ENCODE measurements at places on chromosomes 11 and 22.

GRCh38 chr11:10778217-10778970 is 27.3 kb downstream of the CTR9 start:
- no peak for DNase-seq

GRCh38 chr11:68375766-68376165 is 63.4 kb downstream of the LRP5 start:
- no peak for DNase-seq

GRCh38 chr22:37617431-37617830 is 8.8 kb downstream of the GGA1 start:
- no peak for DNase-seq

- DNase-seq, result no peak
These were observed 46.0 kb downstream of the PPARA start for GRCh38 chr22:46196278-46196677.

DNA sequence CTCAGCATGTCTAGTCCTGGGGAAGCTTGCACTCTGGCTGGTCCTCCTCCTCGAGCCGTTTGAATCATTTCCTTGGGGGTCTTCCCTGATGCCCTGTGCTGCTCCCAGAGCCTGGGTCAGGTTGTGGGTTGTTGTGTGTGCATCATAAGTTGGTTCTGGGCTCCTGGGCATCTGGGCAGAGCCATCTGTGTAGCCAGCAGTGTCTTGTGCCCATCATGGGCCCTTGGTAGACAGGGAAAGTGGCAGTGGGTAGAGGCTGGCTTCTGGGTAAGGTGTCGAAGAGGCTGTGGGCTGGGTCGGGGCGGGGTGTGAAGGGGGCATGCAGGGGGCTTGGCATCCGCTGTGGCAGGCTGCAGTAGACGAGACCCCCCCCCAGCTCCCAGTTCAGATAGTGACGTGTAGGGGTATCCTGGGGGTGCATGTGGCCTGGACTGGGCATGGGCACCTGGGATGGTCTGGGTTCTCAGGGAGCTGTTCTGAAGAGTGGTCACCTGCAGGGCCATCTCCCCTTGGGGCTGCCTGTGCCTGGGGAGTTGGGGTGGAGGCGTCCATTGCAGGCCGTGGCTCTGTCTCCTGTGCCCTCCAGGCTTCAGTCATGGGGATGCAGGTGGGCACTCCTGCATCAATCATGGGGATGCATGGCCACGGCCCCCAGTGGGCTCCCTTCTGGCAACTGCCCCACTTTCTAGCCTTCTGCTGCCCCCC is 7.2 kb upstream of the TRMT2A start:
- DNase-seq, result no peak

DNA sequence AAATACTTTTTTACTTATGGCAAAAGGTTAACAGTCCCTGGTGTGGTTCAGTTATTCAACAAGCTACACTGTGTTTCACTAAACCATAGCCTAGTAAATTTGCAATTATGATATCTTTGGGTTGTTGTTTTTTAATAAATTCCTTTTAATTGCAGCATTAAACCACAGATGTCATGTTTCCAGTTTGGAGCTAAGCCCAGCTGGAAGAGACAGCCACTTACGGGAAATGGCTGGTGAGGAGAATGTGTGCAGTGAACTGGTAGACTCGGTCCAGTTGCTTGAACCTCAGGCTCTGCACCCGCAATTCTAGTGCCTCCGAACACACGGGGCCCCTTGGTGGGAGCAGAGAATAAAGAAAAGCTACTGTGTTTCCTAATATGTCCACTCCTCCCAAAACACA is 70.8 kb downstream of the WNT11 start:
- no peak for DNase-seq

- DNase-seq, result no peak
These were observed 70.7 kb upstream of the AKIP1 start for GRCh38 chr11:8839957-8840945.

- no peak for DNase-seq
These were observed 19.8 kb downstream of the NEFH start for GRCh38 chr22:29499852-29500251.

DNA sequence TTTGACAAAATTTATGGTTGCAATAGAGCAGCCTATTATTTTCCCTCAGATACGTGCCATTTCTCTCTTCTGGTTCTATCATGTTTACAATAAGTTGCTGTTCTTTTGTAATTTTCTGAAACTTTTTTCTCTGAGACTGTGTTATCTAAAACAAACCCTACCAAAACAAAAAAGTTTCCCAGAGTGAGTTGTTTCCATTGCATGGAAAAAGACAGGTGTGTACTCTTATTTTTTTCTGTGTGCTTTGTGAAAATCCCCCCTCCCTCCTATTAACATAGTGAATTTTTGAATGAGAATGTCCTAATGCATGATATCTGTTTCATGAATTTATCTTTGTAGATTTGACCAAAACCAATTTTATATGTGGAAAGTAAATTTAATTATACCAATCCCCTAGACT is 137.6 kb downstream of the DDX10 start:
- DNase-seq, result no peak

DNA sequence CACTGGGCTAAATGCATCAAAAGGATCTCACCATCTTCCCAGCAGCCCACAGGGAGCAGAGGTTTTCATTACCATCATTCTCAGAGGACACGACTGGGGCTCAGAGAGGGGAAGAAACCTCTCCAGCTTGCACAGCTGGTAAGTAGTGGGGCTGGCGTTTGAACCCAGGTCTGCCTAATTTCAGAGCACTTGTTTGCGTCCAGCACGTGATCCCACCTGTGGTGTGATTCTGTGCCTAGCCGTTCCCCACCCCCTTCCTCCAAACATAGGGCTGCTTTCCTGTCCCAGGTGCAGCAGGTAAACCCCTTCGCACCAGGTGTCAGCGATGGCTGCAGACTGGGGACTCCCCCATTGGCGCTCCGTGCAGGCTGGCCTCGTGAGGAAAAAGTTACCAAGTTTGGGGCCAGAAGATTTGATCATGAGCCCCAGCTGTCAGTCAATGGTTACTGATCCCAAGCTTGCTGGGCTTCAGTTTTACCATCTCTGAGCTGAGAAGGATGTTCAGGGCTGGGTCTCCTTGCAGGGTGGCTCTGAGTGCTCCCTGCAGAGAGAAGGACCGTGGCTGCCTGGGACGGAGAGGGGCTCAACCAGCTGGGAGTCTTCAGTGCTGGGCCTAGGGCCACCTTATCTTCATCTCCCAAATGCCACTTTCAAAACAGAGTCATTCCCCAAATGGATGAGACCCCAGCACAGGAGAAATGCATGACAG is 445.6 kb downstream of the TBC1D22A start:
- DNase-seq, result no peak

GRCh38 chr11:47886096-47886495 is 37.9 kb upstream of the NUP160 start:
- DNase-seq, result no peak

- DNase-seq, result no peak
These were observed 729.4 kb downstream of the OPCML start for GRCh38 chr11:132802947-132803346.

- DNase-seq, result no peak
These were observed 83.9 kb downstream of the AMOTL1 start for GRCh38 chr11:94851864-94852636.

DNA sequence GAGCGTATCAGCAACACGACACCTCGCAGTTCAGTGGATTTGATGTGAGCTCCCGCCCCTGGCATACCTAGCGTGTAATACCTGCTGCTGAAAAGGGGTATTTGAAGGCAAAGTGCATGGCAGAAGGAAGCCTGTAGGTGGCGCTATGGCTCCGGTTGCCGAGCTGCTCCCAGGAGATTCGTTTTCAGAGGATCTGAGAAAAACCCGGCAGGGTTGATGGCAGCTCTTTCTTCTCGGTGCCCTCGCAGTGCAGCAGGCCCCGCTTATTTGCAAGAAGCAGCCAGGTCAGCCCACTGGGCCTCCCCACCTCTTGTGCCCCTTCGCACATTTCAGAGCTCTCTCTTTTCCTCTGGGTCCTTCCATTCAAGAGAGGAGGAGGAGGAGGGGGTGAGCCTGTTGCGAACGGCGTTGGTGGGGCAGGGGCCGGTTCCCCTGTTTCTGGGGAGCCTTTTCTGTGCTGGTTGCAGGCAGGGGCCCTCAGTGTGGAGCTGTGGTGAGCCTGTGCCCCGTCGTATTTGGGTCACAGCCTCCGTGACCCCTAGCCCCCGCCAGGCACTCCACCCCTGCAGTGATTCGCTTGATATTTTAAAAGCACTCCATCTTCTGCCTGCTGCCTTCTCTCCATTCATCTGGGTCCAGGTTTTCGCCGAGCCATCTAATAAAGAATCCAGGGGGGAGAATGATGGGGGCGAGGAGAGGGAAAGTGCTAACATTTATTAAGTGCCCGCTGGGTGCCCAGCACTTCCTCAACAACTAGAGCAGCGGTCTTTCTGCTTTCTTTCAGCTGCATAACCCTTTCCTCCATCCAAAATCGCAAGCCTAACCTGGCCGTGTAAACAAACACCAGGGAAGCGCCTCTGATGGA is 85.3 kb upstream of the SYT13 start:
- peak; percentile 25 for DNase-seq

GRCh38 chr11:1499261-1499890 is 12.8 kb upstream of the MOB2 start:
- no peak for DNase-seq

DNA sequence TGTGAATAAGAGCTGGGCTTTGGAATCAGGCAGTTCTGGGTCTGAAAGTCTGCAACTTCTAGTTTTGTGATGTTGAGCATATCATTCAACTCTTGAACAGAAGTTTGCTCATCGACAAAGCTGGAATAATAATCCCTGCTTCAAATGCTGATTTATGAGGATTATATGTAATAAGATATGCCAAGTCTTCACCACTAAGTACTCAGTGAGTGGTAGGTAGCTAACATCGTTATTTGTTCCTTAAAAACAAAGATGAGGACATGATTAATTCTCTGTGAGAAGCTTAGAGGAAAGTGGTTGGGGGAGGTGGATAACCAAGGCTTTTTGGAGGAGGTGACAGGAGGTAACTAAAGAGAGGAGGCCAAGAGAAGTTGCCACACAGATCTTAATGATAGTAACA is 96.5 kb downstream of the ME3 start:
- no peak for DNase-seq

- no peak for DNase-seq
These were observed 35.7 kb upstream of the NNMT start for GRCh38 chr11:114260483-114260882.

DNA sequence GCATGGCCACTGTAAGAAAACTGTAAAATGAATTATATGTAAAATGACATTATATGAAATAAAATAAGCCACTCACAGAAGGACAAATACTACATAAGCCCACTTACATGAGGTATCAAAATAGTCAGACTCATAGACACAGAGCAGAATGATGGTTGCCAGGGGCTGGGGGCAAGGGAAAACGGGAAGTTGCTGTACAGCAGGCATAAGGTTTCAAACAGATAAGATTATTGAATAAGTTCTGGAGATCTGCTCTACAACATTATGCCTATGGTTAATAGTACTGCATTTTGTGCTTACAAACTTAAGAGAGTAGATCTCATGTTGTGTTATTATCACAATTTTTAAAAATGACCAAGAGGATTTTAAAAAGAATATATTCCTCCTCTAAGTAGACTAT is 32.7 kb upstream of the HEPHL1 start:
- no peak for DNase-seq

- no peak for DNase-seq
These were observed 42.1 kb downstream of the SCUBE1 start for GRCh38 chr22:43300891-43301676.

- DNase-seq, result peak; percentile 51
These were observed at the start of gene ZNF74 for GRCh38 chr22:20393705-20394476. Gene ZNF74, plus strand, starts transcription at chr22:20394151. Its CDS starts 478 bp downstream, at chr22:20394629.

DNA sequence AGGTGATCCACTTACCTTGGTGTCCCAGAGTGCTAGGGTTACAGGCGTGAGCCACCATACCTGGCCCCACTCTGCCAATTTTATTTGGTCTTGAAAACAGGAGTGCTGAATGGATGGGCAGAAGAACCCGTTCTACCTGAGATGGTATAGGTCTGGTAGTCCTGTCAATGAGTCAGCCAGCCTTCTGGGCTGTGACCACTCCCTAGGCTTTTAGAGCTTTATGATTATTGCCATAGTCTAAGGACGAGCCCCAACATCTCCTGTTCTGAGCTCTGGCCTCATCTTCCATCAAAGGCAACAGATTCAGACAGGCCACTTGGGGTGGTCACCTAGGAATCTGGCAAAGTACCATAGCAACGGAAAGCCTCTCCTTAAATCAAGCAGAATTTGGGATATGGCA is 11.5 kb downstream of the ZDHHC5 start:
- DNase-seq, result no peak

- no peak for DNase-seq
These were observed 607 bp downstream of the PLAAT3 start for GRCh38 chr11:63613517-63614135.

GRCh38 chr22:38441620-38442287 is 13.2 kb downstream of the KCNJ4 start:
- no peak for DNase-seq

DNA sequence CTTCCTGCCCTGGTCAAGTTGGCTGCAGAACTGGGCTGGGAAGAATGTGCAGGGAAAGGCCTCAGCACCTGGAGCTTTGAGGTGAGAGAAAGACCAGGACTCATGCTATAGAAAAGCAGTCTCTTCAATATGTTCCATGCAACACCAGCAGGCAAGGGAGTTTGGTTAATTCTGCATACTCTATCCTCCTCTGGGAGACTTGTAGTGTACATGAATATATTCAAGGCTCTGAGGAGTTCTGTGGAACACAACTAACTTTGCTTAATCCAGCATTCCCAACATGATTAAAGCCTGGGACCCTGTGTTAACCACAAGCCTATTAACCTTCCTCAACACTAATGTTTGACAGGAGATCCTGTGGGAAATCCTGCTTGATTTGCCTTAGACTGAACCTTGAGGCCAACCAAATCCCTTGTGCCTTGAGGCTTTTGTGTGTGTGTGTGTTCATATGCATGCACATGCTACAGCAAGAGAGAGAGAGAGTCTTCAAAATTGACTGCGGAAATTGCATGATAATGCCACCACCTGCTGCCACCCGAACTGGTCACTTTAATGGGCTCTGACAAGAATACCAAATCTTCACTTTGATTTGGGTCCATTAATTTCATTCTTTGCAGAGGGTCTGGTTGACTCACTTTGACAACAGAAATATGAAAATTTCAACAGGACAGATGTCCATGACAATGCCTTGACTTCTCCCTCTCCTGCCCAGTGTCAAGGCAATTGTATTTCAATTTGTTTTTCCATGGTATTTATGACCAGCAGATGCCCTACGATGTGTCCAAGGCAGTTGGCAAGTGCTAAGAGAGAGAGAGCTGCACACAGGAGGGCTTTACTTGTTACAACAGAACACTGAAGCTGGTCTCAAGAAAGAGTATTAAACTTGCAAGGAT is 238.2 kb upstream of the ZBED5 start:
- no peak for DNase-seq

- DNase-seq, result no peak
These were observed 77.9 kb upstream of the TOP3B start for GRCh38 chr22:22060200-22061084.

GRCh38 chr22:29883775-29884097 is 762 bp downstream of the MTMR3 start:
- DNase-seq, result no peak
